ENCODE measurements at places on chromosomes 3 and 15.

- no peak for DNase-seq
Measured at GRCh38 chr3:59245859-59246501, 196.2 kb upstream of the CFAP20DC start.

DNA sequence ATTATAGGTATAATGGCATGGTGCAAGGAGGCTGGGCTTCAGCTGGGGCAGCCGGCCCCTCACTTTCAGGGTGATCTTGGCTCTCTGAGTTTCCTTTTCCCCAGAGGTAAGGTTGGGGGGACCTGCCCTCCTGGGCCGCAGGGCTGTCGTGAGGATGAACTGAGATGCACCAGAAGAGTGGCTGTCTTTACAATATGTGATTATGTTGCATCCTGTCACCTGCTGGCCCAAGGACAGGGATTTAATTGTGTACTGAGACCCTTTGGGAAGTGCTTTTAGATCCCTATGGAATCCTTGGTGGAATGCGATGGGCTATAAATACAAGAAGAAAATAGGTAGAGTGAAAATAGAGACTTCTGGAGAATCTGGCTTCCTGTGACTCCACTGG is 22.1 kb downstream of the ANAPC13 start:
- no peak for DNase-seq

DNA sequence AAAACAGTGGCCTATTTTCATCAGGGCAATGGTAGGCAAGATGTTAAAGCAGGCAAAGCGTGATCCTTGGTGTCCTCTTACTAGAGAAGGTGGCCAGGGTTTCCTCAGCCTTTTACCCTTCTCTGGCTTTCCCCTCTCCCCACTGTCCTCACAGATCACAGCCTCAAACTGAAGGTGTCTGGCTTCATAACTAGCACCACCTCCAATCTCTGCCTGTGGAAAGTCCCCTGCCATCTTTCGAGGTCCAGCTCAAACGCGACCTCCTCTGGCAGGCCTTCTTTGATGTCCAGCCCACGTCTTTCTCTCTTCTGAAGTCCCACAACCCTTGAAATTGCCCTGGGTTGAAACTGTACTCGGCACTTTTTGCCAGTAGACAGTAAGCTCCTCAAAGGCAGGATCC is 35.9 kb downstream of the CYP19A1 start:
- DNase-seq: no peak

DNA sequence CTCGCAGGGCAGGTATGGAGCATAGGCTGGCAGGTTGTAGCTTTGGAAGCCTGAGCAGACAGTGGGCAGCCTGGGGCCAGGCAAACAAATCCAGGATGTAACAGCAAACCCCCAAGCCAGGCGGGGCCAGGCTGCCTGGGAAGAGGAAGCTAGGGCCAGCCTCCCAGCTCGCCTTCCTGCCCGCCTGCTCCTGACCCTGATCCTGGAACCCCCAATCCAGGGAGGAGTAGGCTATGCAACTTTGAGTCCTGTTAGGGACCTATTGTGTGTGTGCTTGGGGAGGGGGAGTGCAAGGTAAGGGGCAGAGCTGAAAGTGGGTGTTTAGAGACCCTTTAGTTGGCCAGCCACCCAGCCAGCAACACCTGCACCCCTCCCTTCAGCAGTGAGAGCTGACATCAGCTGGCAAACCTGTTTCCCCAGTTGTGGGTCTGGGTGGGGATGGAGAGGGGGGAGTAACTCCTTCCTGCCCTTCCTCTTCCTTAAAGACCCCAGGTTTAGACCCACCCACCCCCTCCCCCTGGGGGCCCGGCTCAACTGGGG is 2.5 kb downstream of the NBEAL2 start:
- DNase-seq: no peak

- no peak for DNase-seq
Measured at GRCh38 chr3:191624299-191624698, 163.3 kb downstream of the PYDC2 start.

GRCh38 chr3:170059447-170059846 is 21.7 kb downstream of the GPR160 start:
- DNase-seq: no peak

DNA sequence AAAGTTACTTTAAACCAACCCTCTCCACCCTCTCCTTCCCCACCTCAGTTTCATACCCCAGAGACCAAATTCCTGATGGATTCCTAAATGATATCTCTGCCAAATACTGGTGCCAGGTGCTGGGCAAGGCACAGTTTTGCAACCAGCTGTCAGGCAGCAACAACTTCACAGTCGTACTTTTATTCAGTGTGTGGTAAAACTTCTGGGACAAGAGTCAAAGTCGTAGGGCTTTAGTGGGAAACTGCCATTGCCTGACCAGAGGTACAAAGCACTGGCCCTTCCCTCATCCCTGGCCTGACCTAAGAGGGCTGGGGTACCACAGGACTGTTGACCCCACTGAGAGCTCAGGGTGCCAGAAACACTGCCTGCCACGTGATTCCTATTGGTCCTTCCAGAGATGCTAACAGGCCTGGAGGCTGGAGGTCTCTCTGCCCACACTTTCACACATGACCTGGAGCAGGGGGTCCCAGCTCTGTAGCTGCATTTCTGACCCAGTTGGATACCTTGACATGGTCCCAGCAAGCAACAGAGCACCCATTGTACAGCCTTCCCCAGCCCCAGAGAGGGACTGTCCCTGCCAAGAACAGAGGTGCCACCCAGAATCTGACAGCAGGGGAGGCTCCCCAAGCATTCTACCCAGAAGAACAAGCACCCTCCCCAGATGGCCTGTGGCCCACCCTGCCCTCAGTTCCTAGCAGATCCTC is 59.9 kb downstream of the LIPC start:
- no peak for DNase-seq

- DNase-seq: no peak
Measured at GRCh38 chr3:190384309-190384756, 3.6 kb upstream of the CLDN16 start.

GRCh38 chr15:69031013-69032001 is 16.8 kb downstream of the NOX5 start:
- DNase-seq: peak; percentile 14

GRCh38 chr15:100002787-100003536 is 269.7 kb upstream of the LYSMD4 start:
- no peak for DNase-seq

DNA sequence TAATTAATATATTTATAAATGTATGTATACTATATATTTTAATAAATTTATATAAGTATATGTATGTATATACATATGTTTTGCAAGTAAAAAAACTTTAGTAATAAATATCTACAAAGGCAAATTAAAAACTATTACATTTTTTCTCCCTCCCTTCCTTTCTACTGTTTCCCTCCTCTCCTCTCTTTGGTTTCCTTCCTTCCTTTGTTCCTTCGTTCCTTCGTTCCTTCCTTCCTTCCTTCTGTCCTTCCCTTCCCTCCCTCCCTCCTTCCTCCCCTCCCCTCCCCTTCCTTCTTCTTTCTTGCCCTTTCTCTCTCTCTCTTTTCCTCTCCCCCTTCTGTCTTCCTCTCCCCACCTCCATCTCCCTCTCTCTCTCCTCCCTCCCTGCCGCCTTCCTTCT is 423.6 kb downstream of the LPP start:
- no peak for DNase-seq

DNA sequence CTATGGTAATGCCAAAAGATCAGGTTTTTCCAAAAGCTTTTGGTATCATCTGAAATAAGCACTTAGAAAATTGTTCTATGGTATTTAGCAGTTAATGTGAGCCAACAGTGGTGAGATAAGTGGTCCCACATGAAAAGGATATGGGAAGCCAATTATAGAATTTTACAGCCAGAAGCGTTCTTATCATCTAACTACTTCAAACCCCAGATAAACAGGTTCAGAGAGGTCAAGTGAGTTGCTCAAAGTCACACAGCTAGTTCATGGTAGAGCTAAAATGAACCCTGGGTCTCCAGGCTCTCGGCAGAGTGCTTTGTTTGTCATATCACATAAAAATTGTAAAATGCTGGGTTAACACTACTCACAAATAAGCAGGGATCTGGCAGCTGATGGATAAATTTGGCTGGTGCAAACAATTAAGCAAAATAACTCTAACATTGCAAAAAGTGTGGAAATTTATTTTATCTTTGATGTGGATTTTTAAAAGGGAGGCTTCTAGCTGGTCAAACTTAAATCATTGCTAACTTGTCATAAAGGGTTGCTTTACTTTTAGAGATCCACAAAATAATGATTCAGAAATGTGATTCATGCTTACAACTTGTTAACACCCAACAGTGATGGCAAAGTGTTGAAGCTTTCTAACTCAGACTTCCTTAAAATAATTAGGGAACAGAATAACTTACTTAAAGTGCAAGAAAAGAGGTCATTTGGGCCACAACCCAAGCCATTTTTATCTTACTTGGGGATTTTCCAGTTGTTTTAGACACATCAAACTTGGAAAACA is 202.8 kb upstream of the TBC1D5 start:
- no peak for DNase-seq

- DNase-seq: no peak
Measured at GRCh38 chr3:14841836-14842235, 23.1 kb downstream of the FGD5 start.

GRCh38 chr15:83012636-83013035 is 1.2 kb upstream of the C15orf40 start:
- DNase-seq: no peak

DNA sequence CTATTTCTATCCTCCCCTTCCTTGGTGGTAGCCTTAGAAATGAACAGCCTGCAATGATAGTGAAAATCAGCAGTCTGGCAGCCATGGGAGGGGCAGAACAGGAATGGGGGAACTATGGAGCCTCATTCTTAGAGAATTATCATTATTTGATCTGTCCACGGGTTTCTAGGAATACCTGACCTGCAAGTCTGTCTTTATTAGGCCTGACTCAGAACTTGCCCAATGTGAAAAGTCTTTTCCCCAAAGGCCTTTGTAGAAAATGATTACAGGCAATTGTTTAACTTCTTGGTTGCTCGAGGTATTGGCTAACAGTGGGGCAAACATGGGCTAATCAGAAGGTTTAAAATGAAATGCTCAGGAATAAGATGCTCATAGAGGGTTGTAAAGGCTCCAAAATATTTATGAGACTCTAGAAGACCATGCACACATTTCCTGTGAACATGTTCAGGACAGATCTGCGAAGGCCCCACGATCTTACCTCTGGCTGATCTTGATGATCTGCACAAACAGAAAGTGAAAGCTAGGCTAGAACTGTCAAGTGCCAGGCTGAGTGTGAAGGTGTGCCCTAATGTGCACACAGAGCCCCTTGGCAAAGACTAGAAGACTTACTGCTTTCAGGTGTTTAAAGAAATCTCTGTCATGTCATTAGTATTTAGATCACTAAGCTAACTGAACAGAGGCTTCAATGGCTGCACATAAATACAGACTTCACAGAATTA is 39.6 kb upstream of the LAMP3 start:
- peak; percentile 23 for DNase-seq

- DNase-seq: no peak
Measured at GRCh38 chr3:135867911-135868310, 97.6 kb upstream of the PPP2R3A start.

DNA sequence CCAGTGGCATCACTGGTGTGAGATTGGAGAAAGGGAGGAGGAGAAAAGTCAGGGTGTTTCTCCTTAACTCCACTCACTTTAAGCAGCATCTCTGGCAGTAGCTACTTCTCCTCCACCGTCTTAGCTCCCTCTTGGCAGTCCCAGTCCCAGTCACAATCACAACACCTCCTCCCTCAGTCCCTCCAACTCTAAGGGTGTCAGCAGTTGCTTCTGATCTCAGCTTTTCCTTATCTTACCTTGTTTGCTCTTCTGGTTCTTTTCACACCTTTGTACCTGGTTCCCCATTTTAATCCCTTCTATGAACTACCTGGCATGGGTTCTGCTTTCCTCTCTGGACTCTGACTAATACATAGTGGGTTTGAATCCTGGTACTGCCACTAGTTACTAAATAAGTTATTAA is 188.3 kb upstream of the CTDSPL start:
- DNase-seq: no peak

GRCh38 chr3:105360003-105360402 is 6.7 kb upstream of the ALCAM start:
- DNase-seq: no peak

DNA sequence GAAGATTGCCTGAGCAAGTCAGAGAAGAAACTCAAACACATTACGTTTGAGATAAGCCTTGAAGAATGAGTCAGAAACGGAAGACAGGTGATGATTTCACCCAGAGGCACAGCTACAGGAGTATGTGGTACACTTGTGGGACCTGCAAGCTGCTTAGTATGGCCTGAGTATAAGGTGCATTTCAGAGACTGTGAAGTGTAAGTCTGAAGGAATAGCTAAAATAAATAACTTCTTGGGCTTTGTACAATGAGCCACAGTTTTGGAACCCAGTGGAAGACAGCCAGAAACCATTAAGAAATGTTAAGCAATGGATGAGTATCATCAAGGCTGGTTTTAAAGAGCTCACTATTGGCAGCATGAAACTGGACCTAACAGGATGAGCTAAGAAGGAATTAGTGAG is 826.2 kb downstream of the ROBO1 start:
- no peak for DNase-seq

DNA sequence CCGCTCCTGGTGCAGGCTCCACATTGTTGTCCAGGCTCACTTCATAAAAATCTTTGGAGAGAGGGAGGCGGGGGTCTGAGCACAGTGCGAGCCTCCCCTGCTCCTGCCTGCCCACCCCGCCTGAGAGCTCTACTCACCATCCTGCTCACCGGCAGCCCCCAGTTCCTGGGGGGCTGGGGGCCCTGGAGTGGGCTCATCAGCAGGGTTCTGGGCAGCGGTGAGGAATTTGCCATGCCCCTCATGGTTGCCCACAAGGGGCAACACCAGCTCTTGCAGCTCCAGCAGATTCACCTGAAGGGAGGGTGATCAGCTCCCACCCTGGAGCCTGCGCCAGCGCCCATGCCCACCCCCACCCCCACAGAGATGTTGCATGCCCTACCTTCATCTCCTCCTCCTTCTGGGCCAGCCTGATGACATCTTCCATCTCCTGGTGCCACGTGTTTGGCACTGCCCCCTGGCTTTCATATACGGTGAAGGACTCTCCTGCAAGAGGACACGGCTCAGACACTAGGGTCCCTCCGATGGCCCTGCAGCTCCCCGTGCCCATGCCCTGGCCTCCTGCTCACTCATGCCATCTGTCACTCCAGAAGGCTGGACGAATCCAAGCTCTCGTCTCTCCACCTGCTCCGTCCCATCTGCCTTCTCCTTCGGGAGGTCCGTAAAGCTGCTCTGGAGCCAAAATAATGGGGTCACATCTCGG is 162.1 kb downstream of the TBC1D2B start:
- DNase-seq: no peak

- DNase-seq: peak; percentile 29
Measured at GRCh38 chr15:44584162-44584749, 47.3 kb downstream of the EIF3J start.

- no peak for DNase-seq
Measured at GRCh38 chr15:69119001-69119400, 41.4 kb upstream of the GLCE start.

- no peak for DNase-seq
Measured at GRCh38 chr15:46079046-46079445, 444.2 kb downstream of the SQOR start.

Measured in activated T-helper 2 cell treated with anti-CD3 and anti-CD28 coated beads, Interferon-gamma antibody, Interleukin-2, Interleukin-4, amounts not matched to agents 10 μg/mL and 5 μg/mL and 100 μg/mL, durations not matched to agents 14 hours and 24 hours and 36 hours (primary cell).